Upper lobe of left lung (tissue), 6 donors: ENCODE measurements at places on chromosomes 6 and 20. TPM values are rescaled to one million over a fixed set of nuclear protein-coding genes. Genes with fewer than 3 reads are reported as not detected.

DNA sequence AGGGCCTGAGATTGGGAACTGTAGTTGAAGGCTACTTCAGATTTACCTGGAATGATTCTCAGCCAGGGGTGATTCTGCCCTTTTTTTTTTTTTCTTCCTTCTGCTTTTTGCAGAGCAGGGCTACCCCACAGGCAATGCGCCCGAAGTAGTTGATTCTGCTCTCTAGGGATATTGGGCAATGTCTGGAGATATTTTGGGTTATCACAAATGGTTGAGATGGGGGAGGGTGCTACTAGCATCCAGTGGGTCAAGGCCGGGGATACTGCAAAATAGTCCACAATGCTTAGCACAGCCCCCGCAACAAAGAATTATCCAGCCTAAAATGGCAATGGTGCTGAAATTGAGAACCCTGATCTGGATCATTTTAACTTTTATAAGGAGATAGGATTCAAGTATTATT is 71.2 kb upstream of the ZMYND8 start:
- DNase-seq, result no peak
- no peak overlapping the region for H3K27ac ChIP-seq
- no peaks in the 10 kb centered on the region for H3K27me3 ChIP-seq
- no peaks in the 10 kb centered on the region for H3K36me3 ChIP-seq
- H3K4me3 ChIP-seq, result no peak overlapping the region
- H3K4me1 ChIP-seq, result no peaks in the 10 kb centered on the region

GRCh38 chr6:113856625-113857555 is at the start of gene MARCKS:
TSS of gene MARCKS (plus strand) at chr6:113857345. CDS start at chr6:113857746, 401 bp downstream.
- H3K27me3 ChIP-seq, result no peaks in the 10 kb centered on the region
- H3K4me3 ChIP-seq, result peak within 1 kb of the TSS; percentile 53
- H3K4me1 ChIP-seq, result peaks cover 19% of the 10 kb centered on the region
- H3K27ac ChIP-seq, result peak within 1 kb of the TSS; percentile 96
- peak; percentile 83 for DNase-seq

The IPCEF1 gene
- 4.1 TPM for total RNA-seq

DNA sequence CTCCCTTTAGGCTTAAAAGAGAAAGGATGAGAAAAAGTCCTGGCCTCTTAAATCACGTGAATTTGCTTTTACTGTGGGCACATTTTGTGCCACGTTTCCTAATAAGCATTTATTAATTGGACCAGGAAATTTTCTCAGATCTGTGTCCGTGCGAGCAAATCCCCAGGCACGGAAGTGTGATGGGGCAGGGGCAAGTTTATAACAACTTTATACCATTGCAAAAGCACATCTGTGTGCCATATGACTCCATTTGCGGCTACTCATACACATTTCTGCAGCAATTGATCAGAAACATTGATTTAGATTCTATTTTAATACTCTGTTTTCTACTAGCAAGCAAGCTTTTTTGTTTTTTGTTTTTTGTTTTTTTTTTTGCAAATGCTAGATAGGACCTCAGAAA is 373.2 kb downstream of the TAF4 start:
- no peak for DNase-seq
- H3K36me3 ChIP-seq, result no peaks in the 10 kb centered on the region
- no peak overlapping the region for H3K4me3 ChIP-seq
- H3K4me1 ChIP-seq, result no peaks in the 10 kb centered on the region
- no peak overlapping the region for H3K27ac ChIP-seq

GRCh38 chr20:32453467-32454163 is 95.5 kb downstream of the ASXL1 start:
- H3K27me3 ChIP-seq, result no peaks in the 10 kb centered on the region
- H3K4me1 ChIP-seq, result peaks cover 41% of the 10 kb centered on the region

DNA sequence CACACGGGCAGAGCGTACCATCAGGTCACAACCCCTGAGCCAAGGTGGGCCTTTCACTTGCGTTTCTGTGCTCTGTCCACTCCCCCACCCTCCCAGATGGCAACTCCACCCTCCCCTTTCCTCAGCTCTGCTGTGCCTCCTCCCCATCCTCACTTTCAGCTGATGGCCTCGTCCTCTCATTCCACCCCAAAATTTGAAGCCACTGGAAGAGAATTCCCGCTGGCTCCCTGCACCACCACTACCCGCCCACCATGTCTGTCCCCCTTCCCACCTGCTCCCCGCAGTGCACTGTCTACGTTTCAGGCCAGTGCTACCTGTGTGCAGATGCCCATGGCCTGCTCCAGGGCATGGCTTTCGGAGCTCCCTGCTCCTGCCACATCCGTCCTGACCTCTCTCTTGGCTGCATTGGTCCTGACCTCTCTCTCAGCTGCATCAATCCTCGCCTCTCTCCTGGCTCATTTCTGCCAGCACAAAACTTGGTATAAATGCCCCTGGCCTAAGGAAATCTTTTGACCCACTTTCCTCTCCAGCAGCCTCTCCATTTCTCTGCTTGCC is 24.0 kb downstream of the SYNJ2 start:
- no peaks in the 10 kb centered on the region for H3K36me3 ChIP-seq
- H3K4me1 ChIP-seq, result peaks cover 29% of the 10 kb centered on the region
- H3K4me3 ChIP-seq, result no peak overlapping the region
- no peaks in the 10 kb centered on the region for H3K27me3 ChIP-seq

The CAP2 gene
- 4.2 TPM for total RNA-seq

DNA sequence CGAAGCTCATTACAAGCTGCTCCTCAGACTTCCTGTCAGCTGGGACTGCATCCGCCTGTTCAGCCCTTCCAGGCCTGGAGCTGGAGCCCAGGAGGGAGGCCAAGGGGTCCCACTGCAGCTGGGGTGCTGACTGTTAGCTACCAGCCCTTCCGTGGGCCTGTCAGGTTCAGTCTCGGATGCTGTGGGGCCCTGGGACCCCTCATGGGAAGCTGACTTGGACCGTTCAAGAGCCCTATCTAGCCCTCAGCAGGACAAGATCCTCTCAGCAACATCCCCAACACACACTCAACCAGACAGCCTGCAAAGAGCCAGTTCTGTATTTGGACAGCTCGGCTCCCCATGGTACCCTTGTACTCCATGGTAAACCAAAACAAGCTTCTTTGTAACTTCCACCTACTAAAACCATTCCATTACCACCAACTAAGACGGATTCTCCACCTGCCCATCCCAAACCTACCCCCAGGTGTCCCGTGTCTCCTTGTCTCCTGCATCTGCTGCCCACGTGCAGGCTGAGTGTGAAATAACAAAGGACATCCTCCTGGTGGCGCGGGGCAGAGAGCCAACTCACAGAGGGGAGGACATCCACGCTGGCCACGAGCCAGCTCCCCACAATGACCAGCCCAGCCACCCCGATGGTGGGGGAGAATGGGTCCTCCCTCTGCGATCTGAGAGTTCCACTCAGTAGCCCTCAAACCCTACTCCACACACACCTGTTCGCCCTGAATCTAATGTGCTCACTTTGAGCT is 111.2 kb downstream of the TAF4 start:
- H3K4me1 ChIP-seq, result no peaks in the 10 kb centered on the region
- H3K27me3 ChIP-seq, result no peaks in the 10 kb centered on the region
- DNase-seq, result no peak
- no peak overlapping the region for H3K4me3 ChIP-seq
- H3K36me3 ChIP-seq, result no peaks in the 10 kb centered on the region

The HSPA12B gene
- total RNA-seq, result 43.8 TPM
